Activated naive CD8-positive, alpha-beta T cell treated with anti-CD3 and anti-CD28 coated beads for 36 hours (primary cell): ENCODE measurements at places on chromosomes 6 and 20.
A peak's percentile ranks its signal among the peaks of the same experiment; 100 is the strongest.

DNA sequence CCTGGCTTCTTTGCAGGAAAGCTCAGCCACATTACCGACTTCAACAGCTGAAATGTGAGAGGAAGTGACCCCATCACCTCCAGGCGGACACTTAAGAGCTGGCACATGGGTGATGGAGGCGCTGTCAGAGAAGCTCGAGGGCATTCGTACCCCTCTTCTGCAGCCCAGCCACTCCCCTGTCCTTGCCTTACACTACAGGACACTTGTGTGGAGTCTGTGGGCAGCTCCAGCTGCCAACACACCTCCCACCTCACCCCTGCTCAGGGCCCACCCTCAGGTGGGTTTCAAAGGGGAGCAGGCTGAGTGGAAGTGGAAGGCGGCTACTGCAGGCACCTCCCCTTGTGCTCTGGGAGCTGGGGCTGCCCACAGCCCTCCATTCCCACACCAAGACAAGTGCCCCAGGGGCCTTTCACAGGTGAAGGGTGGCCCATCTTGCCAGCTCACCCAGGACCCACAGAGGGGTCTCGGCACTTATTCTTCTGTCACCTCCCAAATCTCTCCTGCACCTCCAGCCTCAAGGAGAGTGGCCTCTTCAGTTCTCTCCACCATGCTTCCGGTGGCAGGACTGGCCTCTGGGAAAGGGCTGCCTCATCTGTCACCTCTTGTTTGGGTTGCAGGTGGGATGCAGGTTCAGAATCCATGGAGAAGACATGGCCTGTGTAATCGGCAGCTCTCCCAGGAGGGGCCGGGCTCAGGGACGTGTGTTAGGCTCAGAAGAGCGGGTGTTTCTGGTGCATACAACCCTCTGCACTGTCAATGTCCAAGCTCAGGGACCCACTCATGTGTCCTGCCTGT is 49.8 kb downstream of the IRF4 start:
- DNase-seq: no peak

- DNase-seq: no peak
Observed at GRCh38 chr20:31908016-31908415, 37.6 kb downstream of the TTLL9 start.

DNA sequence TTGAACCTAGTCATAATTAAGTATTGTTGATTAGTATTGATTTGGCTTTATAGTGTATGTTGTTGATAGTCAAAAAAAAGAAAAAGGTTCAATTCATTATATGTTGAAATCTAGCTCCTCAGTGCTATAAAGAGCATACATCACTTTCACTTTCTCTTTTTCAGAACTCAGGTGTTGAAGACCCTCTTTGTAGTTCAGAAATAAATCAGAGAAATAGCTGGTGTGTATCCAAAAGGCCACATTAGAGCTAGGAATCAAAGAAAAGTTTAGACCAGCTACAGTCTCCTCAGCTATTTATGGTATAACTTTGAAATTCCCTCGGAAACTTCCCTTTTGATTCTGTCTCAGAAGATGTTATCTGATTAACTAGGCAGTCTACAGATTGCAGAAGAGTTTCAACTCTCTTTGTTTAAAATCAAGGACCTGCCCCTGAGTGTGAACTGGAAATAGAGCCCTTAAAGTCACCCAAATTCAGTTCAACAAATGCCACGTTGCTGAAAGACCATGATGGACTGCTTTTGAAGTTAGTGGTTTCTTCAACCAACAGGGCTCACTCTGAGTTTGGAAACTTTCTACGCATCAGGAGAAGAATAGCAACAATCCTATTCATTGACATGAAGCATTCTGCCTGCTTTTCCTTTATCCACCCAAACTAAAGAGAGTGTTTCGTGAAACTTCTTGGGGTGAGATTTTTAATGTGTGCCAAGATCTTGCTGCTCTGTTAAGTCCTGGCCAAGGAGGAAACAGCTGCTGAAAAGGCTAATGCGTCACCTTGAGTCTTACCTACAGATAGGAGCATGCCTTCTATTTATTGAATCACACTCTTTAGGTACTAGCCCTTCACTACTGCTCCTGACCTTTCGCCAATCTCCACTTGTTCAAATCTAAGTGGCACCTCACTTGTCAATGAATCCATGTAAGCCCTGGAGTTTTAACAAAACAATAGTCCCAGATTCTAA is 111.7 kb downstream of the TNFRSF21 start:
- DNase-seq: no peak

GRCh38 chr20:3797592-3798372 is 1.7 kb downstream of the CDC25B start:
- DNase-seq: peak; percentile 59

DNA sequence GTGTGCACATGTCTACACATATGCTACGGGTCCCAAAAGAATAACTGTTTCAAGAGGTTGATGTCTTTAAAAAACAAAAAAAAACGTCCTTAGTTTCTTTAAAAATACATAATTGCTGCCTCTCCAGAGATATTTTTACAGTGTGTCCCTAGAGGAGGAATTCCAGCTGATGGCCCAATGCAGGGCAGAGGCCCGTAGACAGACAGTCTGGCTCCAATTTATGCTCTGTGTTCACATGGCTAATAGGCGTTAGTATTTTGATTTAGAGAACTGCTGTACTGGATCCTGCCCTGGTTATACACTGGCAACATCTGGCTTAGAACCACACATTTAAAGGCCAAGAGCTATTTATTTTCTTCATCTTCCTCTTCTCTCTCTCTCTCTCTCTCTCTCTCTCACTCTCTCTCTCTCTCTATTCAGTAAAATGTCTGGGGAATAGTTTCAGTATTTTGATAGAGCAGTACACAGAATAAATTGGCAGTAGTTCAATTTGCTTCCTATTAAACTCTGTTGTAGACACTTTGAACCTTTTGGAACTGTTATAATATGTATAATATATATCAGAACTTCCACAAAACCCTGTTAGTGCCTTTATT is 260.6 kb downstream of the EYA4 start:
- no peak for DNase-seq

DNA sequence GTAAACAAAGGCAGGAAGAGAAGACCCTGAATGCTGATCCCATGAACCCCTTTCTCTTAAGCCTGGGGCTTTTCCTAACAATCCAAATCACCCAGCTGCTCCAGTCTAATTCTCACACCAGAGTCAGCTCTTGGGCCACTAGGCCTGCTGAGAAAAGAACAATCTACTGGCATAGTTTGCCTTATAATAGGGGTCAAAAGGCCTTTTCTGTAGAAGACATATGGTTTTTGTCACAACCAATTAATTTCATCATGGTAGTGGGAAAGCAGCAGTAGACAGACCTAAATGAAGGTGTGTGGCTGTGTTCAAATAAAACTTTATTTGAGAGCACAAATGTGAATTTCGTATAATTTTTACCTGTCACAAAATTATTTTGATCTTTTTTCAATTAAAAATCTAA is 994.7 kb upstream of the EPHA7 start:
- no peak for DNase-seq

DNA sequence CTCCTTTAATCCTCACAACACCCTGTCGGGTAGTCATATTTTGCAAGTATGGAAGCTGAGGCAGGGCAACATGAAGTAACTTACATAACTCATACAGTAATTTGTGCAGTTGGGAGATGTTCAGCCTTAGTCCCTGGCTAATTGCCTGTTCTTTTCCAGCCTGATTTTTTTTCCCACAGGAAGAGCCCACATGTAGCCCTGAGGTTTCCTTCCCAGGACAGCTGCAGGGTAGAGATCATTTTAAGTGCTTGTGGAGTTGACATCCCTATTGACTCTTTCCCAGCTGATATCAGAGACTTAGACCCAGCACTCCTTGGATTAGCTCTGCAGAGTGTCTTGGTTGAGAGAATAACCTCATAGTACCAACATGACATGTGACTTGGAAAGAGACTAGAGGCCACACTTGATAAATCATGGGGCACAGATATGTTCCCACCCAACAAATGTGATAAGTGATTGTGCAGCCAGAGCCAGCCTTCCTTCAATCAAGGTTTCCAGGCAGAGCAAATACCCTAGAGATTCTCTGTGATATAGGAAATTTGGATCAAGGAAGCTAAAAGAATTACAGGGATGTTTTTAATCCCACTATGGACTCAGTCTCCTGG is 5.0 kb upstream of the BTN2A1 start:
- DNase-seq: no peak

DNA sequence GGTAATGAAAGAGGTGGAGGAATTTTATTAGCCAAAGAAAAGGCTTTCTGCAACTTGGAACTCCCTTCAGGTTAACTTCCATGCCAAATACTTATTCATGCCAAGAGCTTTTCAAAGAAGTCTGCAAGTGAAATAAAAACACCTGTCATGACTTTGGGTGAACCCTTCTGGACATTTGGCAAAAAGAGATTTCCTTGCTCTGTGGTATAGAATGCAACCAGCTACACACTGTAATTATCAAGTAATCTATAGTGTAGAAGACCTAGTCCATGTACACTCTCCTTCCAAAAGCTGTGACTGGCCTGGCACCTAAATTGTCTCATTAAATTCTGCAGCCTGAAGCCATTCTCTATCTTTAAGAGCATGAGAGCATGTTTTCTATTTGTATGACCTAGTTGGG is 232.3 kb downstream of the COL12A1 start:
- no peak for DNase-seq

DNA sequence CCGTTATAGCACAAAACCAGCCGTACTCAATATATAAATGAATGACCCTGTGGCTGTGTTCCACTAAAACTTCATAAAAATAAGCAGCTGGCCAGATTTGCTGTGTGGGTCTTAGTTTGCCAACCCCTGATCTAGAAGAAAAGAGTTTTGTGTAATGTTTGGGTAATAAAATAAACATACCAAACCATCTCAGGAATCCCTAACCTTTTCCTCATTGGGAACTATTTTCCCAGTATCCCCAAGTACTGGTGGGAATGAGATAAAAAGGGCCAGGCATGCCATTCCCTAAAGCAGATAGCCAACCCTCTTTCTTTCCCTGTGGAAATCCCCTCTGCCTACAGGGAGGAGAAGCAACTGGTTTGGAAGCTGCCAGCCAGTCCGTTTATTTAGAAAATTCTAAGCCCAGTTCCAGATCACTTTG is 169.1 kb upstream of the AKAP12 start:
- no peak for DNase-seq

- peak; percentile 60 for DNase-seq
Observed at GRCh38 chr20:62860924-62861691, 514 bp downstream of the TCFL5 start.

DNA sequence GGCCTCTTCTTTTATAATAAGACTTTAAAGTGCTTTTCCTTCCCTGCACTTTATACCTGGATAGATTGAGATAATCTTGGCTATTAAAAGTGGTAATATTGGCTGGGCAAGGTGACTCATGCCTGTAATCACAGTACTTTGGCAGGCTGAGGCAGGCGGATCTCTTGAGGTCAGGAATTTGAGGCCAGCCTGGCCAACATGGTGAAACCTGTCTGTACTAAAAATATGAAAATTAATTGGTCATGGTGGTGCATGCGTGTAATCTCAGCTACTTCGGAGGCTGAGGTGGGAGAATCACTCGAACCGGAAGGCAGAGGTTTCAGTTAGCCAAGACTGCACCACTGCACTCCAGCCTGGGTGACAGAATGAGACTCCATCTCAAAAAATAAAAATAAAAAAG is 197.1 kb upstream of the RGS17 start:
- DNase-seq: no peak

DNA sequence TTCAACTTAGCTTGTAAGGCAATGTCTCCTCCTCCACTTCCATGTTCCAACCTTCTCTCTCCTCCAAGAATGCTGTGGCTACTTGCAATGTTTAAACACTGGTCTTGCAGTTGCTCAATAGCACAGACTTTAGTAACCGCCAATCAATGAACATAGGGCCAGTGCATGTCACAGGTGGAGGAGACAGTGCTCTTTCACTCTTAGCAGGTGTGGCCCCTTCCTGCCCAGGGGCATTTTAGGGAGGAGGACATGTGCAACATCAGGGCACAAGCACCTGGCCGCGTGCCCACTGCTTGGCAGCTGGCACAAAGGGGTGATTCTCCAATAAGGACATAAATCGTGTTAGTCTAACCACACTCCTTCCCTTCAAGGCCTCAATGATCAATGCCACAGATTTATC is 41.3 kb downstream of the ADGRF1 start:
- DNase-seq: no peak

- no peak for DNase-seq
Observed at GRCh38 chr6:160121981-160122380, 366 bp downstream of the SLC22A1 start.
